ENCODE measurements at places on chromosomes 13 and 19.

DNA sequence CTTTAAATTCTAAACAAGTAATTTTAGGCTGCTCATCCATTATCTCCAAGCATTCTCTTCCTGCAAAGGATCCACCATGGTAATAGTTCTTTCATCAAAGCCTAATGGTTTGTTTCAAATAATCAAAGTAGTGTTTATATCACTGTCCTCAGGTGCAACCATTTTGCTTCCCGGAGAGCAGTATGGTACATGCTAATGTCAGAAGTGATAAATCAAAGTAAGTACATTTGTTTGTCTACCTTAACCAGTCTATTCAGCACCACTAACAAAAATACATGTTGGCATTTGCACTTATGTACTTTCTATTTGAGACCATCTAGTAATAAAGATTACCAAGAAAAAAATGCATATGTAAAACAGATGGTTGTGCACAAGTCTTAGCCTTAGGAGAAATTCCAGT is 37.5 kb downstream of the DACH1 start:
- no peak for DNase-seq

GRCh38 chr19:34676697-34677385 is at the start of gene SCGB2B2:
SCGB2B2 (minus strand) TSS chr19:34677159; CDS start chr19:34594563, 82,596 bp downstream.
- DNase-seq: no peak

GRCh38 chr19:14089412-14089661 is 1.2 kb downstream of the SAMD1 start:
- no peak for DNase-seq

GRCh38 chr19:11090997-11091702 is 1.9 kb downstream of the LDLR start:
- no peak for DNase-seq

DNA sequence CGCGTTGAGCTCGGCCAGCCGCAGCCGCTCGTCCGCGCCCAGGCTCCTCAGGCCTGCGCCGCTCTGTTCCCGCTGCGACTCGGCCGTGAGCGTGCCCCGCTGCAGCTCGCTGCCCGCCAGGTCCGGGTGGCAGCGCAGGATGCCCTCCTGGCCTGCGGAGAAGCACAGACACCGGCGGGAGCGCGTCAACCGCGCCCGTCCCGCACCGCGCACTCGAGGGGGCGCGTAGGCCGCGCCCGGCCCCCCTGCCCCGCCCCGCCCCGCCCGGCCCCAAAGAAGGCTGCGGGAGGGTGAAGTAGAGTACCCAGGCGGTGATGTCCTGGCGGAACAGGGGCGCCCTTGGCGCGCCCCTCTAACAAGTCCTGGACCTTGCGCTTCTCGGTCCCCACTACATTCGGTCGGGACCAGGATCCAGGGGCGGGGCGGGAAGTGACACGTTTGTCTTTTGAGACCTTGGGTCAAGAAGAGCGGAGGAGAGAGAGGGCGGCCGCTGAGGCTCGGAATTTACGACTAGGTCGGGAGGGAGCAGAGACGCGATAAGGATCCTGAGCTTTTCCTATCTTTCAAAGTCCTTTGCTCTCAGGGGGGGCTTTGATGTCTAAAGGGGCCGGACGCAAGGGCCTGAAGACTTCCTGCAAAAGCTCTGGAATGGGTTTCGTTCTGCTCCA is 9.3 kb upstream of the CDX2 start:
- DNase-seq: no peak

GRCh38 chr19:28956961-28957360 is 256.0 kb downstream of the UQCRFS1 start:
- no peak for DNase-seq

GRCh38 chr19:28485292-28485691 is 727.7 kb downstream of the UQCRFS1 start:
- DNase-seq: no peak

GRCh38 chr13:50529154-50529882 is 314.2 kb downstream of the DLEU7 start:
- DNase-seq: peak; percentile 48

DNA sequence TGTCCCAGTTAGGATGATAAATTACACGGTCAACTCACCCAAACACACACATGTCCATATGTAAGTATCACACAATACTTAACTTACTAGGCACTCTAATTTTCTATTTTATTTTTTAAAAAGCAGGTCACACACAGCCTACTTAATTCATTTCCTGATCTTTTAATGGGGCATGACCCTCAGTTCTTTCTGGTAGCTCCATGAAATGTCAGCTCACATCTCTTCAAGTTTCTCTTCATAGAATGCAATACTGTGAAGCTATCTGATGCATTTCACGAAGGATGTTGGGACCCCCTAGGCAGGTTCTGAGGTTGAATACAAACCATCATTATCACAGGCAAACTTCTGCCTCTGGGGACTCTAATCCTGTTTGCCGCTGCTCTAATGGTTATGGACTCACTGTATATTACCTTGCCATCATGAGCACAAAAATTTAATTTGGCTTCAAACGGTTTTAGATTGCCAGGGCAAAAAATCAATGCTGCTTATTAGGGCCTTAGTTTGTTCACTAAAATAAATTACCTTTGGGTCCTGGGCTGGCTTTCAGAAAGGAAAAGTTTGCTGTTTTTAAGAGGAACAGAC is 16.1 kb upstream of the DHRS12 start:
- DNase-seq: no peak

DNA sequence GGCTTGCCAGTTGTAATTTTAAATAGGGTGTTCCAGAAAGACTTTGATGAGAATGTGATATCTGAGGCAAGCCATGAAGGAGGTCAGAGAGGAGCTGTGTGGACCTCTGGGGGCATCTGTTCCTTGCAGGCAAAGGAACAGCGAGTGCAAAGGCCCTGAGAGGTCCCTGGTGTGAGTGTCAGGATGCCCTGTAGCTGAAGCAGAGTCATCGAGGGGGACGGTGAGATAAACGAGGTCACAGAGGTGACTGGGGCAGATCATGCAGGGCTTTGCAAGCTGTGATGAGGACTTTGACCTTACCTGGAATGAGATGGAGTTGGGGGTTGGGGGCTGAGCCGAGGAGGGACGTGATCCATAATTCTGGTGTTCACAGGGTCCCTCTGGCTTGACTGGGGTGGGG is 75.0 kb downstream of the RYR1 start:
- no peak for DNase-seq

DNA sequence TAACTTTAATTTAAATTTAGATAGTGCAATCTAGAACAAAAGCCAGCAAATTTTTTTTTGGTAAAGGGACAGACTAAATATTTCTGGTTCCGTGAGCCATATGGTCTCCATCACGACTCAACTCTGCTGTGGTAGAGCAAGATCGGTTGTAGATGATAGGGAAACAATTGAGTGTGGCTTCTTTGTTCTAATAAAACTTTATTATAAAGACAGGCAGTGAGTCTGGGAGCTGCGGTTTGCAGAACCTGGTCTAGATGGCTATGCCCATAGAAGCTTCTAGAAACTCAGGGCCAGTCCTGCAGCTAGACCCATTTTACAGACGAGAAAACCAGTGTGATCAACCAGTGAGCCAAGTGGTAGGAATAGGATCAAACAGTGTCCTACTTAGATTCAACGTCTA is 11.2 kb downstream of the CDC37 start:
- no peak for DNase-seq

DNA sequence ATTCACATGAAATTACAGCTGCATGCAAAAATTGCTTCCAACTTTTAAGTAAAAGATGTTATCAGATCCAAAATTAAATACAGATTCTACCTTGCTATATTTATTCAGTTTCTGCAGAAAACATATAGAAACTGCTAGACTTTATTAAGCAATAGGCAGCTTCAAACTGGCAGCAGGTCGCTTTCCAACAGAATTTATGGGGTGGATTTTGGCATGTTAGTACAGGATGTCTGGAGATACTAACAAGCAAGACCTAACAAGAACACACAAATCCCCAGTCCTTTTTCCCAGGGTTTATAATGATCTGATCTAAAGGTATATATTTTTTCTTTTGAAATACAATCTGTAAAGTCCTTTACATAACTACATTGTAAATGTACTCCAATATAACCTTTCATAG is 27.5 kb downstream of the TBC1D4 start:
- no peak for DNase-seq

DNA sequence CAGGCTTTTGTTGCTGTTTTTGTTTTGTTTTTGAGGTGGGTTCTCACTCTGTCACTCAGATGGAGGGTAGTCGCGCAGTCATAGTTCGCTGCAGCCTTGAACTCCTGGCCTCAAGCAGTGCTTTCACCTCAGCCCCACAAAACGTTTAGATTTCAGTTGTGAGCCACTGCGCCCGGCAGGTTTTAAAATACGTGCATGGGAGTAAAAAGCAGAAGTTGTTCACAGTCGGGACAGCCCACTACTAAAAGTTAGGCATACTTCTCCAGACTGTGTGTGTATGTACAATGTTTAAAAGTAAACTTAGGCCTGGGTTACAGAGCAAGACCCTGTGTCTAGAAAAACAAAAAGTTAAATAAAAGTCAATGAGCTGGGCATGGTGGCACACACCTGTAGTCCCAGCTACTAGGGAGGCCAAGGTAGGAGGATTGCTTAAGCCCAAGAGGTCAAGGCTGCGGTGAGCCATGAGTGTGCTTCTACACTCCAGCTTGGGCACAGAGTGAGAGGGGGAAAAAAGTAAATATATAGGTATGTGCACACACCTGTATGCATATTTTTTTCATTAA is 6.1 kb downstream of the SAFB start:
- DNase-seq: no peak

DNA sequence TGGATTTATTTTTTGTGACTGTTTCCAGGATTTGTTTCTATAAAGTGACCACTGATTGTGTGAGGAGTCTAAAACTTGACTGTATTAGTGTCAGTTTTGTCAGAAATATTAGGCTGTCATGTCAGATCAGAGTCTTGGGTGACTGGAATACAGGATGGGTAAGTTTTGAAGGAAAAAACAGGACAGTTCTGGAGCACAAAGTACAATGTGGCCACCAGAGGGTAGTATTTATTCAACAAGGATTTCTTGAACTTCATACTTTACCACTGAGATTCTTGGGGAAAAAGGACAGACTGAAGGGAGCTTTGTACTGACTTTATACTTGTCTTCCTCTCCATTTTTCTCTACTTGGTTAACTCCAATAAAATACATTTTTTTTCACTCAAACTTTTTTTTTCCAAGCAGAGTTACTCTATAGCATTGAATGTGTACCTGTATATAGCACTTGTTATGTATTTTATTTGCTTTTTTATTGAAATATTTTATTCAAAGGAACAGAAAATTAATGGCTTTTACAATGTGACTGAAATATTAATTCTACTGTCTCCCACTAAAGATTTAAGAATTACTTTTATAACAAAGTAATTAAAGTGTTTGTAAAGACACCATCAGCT is 51.1 kb downstream of the LMO7 start:
- DNase-seq: no peak

DNA sequence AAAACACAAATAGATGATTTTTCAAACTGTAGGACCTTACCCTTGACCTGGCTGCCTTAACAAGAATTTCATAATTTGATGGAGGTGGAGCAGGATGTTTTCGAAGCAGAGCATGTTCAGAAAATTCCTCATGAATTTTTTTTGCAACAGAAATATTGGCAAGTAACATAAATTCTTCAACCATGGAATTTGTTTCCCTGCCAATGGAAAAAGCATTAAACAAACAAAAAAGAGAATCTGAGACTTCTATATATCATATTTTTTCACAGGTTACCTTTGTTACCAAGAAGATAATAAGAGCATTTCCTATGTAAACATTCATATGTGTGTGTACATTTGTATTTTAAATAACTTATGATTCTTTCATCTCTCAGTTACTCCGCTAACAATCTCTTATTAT is 18.3 kb downstream of the DIS3 start:
- DNase-seq: no peak

GRCh38 chr13:67061750-67062149 is 168.4 kb downstream of the PCDH9 start:
- no peak for DNase-seq

DNA sequence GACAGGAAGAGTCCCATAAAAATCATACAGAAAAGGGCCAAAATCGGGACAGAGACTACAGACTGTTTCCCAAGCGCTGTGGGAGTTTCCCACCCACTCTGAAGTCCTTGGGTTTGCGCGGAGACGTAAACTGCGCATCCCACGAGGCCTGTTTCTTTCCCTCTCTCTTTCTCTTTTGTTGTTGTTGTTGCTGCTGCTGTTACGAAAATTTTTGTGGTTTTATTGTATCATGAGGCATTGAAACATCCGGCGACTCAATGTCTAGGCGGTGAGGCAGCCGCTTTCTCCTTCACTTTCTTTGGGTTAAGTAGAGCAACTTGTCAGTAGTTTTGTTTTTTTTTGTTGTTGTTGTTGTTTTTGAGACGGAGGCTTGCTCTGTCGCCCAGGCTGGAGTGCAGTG is 1.6 kb upstream of the PPP1R12C start:
- DNase-seq: no peak

DNA sequence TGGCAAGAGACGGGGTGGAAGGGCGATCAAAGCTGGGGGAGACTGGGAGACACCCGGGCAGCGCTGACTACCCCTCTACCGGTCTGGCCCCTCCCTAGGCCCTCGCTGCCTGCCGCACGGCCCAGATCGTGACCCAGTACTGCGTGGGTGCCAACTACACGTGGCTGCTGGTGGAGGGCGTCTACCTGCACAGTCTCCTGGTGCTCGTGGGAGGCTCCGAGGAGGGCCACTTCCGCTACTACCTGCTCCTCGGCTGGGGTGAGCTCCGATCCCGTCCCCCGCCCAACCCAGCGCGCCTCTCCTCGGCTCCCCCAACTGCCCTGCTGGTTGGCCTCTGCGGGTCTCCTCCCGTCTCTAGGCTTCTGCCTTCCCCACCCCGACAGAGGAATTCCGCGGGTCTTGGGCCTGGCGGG is 8.8 kb downstream of the GIPR start:
- DNase-seq: no peak

GRCh38 chr19:38745316-38745715 is 1.0 kb upstream of the CAPN12 start:
- no peak for DNase-seq

GRCh38 chr19:28290963-28291657 is 921.8 kb downstream of the UQCRFS1 start:
- DNase-seq: no peak

DNA sequence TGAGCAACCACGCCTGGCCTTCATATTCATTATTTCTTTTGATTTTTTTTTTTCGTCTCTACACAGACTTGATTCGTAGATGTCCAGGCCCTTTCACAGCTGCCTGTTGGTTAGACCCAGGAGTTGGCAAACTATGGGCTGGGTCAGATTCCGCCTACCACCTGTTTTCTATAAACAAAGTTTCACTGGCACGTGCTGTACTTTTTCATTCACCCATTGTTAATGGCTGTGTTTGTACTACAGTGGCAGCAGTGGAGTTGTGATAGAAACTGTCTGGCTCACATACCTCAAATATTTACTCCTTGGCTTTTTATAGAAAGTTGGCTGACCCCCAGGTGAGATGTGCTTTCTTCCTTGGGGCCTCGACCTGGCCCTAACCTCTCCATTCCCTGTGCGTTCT is 72.9 kb upstream of the TEX29 start:
- DNase-seq: no peak

All from AG09319 (cell line).